ENCODE measurements at places on chromosomes 1 and 21.

- DNase-seq, result no peak
Measured at GRCh38 chr1:11157394-11157793, 31.8 kb upstream of the ANGPTL7 start.

- DNase-seq, result no peak
Measured at GRCh38 chr1:118317842-118318614, 133.0 kb upstream of the SPAG17 start.

GRCh38 chr1:202084791-202085681, 37.7 kb upstream of the GPR37L1 start:
- no peak for DNase-seq

DNA sequence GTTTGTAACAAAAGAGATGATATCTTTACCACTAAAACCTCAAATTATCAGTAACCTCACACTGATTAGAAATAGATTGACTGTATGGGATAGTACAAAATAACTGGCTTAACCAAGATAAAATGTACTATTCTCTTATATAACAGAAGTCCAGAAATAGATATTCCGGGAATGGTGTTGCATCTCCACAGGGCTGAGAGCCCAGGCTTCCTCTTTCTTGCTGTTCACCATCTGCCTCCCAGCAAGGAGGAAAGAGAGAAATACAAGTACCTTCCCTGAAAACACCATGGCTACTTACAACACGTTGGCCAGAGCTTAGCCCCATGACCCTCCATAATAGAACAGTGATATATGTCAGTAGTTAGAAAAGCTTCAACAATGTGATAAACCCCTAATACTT, 47.0 kb upstream of the KCNK1 start:
- no peak for DNase-seq

- no peak for DNase-seq
Measured at GRCh38 chr1:151165281-151165737, 393 bp downstream of the LYSMD1 start.

GRCh38 chr1:101233495-101233894, 3.3 kb upstream of the S1PR1 start:
- no peak for DNase-seq

DNA sequence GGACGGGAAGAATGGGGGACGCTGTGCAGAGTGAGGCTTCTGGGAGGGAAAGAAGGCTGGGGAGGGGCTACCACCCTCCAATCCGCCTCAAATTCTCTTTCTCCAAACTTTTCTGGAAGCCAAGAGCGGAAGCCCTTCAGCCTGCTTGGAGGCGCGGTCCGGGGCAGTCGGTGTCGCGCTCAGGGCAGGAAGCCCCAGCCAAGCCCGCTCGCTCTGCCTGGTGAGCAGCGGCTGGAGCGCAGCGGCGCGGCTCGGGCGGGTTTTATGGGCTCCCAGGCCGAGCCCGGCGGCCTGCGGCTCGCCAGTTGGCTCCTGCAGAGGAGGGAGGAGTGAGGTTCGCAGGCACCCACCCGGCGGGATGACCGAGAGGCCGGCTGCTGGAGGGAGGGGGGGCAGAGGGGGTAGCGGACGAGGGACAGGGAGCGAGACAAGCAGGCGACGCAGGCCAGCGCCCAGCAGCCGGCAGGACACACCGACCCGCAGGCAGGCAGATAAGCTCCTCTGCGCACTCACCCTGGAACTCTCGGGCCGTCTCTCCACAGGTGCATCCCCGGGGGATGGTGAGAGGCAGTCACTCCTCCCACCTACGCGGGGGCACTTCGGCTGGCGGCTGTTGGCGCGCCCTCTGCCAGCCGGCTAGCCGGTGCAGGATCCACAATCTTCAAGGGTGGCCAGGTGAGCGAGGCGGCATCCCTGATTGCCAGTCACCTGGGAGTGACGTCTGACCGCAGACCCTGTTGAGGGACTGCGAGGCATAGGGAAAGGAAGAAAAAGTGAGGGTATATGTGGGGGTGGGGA, at the start of gene AVPR1B:
Gene AVPR1B, minus strand, starts transcription at position 238 of the 798 bp plus-strand sequence. CDS start 498 bp downstream, outside the sequence.
- DNase-seq, result no peak

DNA sequence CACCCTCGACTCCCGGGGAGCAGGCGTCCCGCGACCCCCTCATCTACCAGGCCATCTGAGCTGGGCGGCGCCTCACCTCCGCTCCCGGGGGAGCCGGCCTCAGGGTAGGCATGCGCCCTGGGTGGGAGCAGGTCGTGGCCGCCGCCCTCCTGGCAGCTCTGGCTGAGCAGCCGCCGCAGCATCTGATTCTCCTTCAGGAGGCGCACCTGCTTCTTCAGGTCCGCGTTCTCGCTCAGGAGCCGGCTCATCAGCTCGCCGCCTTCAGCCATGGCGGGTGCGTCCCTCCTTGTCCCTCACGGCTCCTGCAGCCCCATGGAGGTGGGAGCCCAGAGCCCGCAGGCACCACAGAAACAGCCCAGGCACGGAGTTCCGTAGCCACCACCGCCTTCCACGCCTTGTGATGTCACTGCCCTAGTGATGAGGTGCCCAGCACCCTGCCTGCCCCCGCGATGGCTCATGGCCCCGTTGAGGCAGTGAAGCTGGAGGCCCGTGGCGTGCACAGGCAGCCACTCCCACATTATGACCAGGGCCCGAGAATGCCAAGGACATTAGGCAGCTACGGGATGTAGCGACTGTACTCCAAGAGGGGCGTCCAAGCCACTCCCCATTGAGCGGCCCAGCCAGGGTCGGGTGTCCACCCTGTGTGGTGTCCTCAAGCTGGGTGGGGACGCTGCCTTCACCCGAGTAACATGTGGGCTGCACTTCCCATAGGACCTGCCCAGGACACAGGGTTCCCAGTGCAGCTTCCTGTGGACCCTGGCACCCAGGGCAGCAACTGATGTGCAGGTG, 1.5 kb downstream of the SPATC1L start:
- no peak for DNase-seq

GRCh38 chr1:99674115-99675064, 28.5 kb downstream of the PALMD start:
- no peak for DNase-seq

- no peak for DNase-seq
Measured at GRCh38 chr1:233982827-233983518, 78.5 kb downstream of the SLC35F3 start.

GRCh38 chr1:46394108-46394871, at the start of gene FAAH:
Gene FAAH (plus strand): TSS chr1:46394317. CDS start chr1:46394349, 32 bp downstream.
- DNase-seq, result peak; percentile 55

GRCh38 chr21:15856813-15857212, 127.0 kb downstream of the USP25 start:
- DNase-seq, result no peak

DNA sequence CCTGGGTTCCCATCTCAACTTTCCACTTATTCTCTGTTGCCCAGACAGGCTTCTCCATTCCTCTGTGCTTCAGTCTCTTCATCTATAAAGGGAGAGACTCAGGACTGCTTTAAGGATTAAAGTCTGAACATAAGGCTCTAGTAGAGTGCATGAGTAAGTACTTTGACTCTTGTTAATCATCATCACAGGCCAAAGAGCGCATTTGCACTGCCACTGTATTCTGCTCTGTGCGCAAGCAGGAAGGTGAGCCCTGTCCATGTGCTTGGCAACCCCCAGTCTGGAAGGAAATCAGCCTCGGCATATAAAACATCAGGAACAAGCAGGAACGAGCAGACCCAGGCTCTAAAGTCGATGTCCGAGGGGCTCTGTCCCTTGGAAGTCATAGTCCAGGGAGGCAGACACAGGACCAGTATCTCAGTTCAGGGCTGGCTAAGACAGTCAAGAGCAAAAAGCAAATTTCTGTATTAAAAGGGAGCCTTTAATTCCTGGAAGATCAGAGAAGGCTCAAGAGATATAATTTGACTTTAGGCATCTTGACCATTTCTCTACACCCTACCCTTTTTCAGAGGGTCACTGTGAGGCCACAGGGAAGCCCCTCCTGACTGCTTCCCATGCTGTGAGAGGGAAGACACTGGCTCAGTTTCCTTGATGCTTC, 131.2 kb downstream of the TRABD2B start:
- DNase-seq, result no peak

- no peak for DNase-seq
Measured at GRCh38 chr1:199403531-199404116, 623.9 kb upstream of the NR5A2 start.

GRCh38 chr1:63612564-63612963, 19.4 kb downstream of the PGM1 start:
- no peak for DNase-seq

DNA sequence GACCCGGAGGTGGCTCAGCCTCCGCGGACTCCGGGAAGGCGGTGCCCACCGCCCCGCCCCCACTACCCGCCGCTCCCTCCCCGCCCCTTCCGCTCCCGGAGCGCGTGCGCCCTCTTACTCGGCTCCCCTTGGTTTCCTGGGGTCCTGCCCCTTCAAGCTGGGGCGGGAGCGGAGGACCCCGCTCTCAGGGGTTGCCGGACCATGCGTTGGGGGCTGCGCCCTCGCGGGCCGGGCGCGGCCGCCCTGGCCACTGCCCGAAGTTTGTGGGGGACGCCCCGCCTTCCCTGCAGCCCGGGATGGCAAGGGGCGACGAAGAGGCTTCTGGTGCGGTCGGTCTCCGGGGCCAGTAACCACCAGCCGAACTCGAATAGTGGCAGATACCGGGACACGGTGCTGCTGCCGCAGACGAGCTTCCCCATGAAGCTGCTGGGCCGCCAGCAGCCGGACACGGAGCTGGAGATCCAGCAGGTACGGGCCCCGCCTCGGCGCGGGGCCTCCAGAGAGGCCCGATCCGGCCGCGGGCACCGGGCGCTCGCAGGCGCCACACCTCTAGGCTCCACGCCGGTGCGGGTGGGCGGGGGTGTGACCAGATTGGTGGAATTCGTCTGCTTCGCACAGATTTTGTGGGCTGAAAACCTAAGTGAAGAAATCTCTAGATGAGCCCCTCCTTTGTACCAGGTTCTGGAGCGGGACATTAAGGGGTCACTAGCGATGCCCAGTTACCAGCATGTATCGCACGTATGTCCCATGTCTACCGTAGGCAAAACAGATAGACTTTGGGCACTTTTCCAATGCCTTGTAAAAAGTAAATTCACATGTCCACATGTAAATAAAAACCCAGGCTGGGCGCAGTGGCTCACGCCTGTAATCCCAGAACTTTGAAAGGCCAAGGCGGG, at the start of gene IARS2:
Gene IARS2, plus strand, starts transcription at position 117 of the 896 bp plus-strand sequence. Its CDS starts 85 bp downstream, at position 202.
- DNase-seq, result peak; percentile 95

DNA sequence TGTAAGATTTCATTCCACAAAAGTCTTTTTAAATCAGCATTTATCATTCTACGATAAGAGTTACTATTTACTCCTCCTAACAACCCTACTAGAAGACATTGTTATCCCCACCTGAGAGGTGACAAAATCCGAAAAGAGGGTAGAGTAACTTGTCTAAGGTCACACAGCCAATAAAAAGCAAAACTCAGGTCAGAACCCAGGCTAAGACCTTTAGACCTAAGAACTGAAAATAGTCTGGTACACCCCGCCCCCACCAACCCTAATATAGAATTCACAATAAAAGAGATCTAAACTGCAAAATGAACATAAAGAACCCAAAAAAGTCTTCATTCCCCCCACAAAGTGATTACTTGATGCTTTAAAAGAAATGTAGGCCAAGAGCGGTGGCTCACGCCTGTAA, 18.6 kb downstream of the COA7 start:
- DNase-seq, result no peak

- no peak for DNase-seq
Measured at GRCh38 chr1:87194271-87194774, 134.4 kb upstream of the LMO4 start.

DNA sequence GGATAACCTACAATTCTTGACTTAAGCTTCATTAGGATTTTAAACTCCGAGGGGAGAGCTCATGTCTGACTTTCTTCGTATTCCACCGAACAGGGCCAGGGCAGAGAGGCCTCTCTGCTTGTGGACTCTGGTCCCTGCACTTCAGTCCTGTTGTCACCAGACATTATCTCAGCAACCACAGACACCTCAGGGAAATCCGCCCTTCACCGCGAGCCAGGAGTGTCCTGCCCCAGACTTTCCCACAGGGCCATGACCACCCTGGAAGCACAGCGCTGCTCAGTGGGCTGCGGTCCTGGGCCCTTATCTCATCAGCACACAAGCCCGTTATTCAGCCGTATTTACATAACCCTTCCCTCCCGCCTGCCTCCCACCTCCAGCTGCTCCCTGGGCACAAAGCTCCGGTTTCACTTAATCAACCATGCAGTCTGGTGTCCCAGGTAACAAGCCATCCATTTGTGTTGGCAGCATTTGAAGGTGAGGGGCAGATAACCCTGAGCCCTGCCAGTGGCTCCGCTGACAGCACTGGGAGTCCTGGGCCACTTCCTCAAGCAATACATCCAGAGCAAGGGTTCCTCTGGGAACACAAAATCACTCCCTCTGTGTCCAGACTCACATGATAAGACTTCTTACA, 122.8 kb upstream of the RAB4A start:
- no peak for DNase-seq

DNA sequence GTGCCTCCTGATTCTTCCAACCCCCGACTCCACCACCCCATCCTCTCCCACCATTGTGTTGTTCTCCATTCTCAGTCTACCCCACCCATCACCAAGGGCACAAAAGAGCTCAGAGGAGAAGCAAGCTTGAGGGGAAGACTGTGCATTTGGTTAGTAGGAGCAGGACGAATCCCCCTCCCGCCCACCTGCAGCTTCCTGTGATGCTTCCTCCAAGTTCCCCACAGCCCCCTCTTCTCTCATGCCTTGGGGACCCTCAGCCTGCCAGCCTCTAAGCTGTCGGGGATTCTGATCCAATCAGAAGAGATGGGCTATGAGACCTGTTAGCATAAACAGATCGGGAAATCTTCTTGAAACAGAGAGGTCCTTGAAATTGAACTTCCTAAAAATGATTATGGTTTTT, 22.2 kb upstream of the CAPZB start:
- no peak for DNase-seq

- no peak for DNase-seq
Measured at GRCh38 chr1:81435175-81435574, 365.6 kb upstream of the ADGRL2 start.

- peak; percentile 23 for DNase-seq
Measured at GRCh38 chr1:228182296-228183030, 16.9 kb downstream of the IBA57 start.

DNA sequence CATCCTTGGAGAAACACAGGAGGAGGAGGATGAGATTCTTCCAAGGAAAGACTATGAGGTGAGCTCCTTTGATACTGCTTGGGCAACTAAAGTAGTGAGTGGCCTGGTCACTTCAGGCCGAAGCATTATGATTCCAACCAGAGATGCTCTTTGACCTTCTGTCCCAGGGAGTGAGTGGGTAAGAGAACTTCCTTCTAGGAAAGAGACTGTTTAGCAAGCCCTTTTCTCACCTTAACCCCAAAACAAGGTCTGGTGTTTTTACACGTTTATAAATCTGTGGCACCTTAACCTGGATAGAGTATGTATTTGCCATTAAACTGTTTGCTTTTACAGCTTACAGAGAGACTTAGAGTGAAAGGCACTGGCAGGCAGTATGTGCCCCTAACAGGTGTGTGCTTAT, 1.1 kb downstream of the CLCN6 start:
- no peak for DNase-seq

DNA sequence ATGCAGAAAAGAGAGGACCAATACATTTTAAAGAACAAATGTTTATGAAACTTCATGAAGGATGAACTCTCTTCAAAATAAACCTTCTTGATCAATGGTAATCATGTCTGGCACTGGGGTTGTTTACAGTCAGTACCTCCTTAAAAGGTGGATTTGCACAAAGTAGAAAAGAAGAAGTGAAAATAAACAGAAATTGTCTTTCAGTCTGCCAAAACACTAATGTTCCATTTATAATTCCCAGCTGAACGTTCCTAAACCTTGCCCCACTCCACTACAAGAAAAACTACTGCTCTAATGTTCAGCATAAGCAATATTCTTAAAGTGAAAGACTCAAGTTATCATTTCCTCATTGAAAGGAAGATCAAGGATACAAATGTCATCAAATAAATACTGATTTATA, 86.2 kb downstream of the EIF4G3 start:
- no peak for DNase-seq

GRCh38 chr21:28773036-28773435, 219.6 kb downstream of the LTN1 start:
- no peak for DNase-seq
